ENCODE measurements at places on chromosomes 11 and 22.

- DNase-seq, result no peak
Measured at GRCh38 chr11:45412051-45412471, 125.9 kb upstream of the SYT13 start.

DNA sequence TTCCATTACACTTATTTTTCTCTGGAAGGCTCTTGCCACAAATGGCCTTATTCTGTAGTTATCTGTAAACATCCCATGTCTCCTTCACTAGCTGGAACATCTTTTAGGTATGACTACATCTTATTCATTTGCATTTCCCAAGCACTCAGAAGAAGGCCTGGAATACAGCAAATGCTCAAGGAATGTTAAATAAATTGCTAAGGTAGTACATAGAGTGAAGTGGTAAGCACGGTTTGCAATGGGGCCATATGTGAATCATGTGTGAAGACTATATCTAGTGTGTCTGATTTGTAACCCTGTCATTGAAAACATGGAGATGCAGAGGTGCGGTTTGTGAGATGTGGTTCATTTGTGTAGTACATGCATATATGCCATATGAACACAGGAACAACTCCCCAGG lies 33.5 kb downstream of the GDPD4 start:
- no peak for DNase-seq

- no peak for DNase-seq
Measured at GRCh38 chr11:72582206-72583176, 91.7 kb downstream of the PDE2A start.

GRCh38 chr11:1475841-1476240 lies 10.7 kb downstream of the MOB2 start:
- DNase-seq, result no peak

DNA sequence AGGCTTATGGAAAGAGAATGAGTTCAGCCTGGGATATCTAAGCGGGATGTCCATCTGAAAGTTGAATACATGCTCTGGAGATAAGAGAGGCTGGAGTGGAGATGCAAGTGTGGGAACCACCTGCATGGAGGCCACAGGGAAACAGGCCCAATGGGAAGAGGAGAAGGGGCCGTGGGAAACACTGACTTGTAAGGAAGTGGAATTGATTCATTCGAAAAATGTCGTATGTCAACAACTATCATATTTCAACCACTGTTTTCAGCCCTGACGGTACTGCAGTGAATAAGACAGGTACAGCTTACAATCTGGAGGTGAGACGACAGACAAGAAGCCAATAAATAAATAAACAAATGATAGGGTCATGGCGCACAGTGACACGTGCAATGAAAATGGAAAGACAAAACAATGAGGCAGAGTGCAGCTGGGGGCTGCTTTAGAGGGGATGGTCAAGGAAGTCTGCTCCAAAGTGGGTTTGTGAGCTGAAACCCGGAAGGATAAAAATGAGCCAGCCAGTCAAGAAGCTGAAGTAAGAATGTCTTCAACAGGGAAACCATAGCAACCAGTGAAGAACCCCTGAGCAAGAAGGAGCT lies 35.9 kb downstream of the EFCAB6 start:
- no peak for DNase-seq

DNA sequence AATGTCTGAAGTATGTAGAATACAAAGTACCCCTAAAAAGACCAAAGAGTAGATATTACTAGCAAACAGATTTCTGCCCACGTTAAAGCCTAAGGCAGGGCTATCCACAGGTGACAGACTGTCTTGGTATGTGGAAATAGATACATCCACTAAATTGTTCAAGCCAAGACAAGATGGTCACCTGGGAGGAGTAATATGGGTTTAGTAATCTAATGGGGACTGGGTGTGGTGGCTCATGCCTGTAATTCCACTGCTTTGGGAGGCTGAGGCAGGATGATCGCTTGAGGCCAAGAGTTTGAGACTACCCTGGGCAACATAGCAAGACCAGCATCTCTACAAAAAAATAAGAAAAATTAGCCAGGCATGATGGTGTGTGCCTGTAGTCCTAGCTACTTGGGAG lies 7.5 kb downstream of the SGSM3 start:
- DNase-seq, result no peak

GRCh38 chr11:1498262-1498661 lies 11.7 kb upstream of the MOB2 start:
- no peak for DNase-seq
